Stimulated activated CD4-positive, alpha-beta T cell treated with anti-CD3 and anti-CD28 coated beads, Interleukin-15, amount 100 ng/mL, for 1 hour (primary cell): ENCODE measurements at places on chromosomes 5 and 9.
A peak's percentile ranks its signal among the peaks of the same experiment; 100 is the strongest.

DNA sequence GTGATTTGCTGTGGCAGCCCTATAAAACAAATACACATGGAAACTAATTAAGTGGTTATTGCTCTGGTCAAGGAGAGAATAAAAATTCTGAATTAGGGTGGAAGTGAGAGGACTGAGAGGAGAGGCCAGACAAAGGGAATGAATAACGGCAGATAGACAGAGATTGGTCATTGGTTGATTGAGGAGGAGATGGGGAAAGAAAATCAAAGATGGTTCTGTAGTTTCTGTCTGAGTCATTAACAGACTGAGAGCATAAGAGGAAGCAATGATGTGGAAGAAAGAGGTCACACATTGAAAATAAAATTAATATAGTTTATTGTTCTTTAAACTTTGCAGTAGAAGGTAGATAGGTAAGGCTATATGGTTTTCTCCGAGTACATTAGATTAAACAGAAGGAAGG is 469.8 kb downstream of the ACTL7B start:
- DNase-seq, result no peak

GRCh38 chr9:72753266-72753893 is 199.5 kb downstream of the ALDH1A1 start:
- no peak for DNase-seq

- DNase-seq, result no peak
Observed at GRCh38 chr5:58466939-58467338, 7.1 kb upstream of the PLK2 start.

DNA sequence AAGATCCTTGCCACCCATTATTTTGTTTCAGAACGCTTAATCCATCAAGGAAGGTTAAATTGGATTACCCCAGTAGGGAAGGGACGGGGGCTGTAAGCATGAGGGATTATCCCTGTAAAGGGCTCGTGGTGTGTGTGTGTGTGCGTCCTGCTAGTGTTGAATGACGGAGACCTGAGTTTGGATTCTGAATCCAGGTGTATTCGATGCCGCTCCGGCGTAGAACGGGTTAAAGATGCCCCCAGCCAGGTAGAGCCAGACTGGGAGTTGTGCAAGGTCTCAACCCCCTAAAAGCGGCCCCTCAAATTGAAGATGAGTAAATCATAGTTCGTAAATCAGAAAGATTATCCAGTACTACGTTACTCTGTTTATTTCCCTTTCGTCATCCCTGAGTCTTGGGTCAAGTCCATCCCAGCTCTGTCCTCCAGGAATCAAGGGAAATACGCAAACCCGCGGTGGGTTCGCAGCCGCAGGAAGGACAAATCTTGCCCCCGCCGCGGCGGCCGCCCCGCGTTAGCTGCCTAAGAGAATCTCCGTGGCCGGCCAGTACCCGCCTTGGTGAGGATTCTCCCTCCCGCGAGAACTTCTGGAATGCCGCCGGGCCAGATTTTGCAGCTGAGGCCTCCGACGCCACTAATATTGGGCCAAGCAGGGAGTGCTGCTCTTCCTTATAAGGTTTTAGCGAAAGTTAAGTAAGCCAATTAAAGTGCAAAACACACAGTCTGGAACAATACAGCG is 586 bp upstream of the MTAP start:
- no peak for DNase-seq

DNA sequence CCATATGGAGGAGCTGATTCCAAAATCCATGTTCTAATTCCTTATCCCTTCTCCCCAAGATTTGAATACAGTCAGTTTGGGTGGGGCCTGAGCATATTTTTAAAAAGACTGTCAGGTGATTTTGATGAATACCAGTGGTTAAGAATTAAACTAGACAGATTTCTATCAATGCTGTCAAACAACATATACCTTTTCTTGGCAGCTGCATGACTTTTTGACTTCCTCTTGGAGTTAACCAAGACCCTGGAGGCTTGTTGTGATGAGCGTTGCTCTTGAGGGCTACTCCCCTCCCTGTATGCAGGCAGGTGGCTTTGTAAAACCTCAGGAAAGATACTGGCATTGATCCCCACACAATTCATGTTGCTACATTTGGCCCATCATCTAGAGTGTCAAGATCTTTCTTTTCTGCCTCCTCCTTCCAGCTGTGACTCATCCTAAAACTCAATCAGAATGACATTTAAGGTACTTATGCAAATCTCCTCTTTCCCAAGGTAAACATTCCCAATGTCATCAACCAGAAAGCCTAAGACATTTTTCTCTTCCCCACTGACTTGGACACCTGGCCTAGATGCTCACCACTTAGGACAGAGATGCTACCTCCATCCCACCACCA is 61.7 kb downstream of the PPP2R2B start:
- no peak for DNase-seq

GRCh38 chr5:29150840-29151239 is 2042.6 kb upstream of the CDH6 start:
- no peak for DNase-seq

- no peak for DNase-seq
Observed at GRCh38 chr5:14503017-14503680, 78.4 kb upstream of the OTULINL start.

GRCh38 chr9:16828340-16829281 is 41.9 kb downstream of the BNC2 start:
- no peak for DNase-seq

DNA sequence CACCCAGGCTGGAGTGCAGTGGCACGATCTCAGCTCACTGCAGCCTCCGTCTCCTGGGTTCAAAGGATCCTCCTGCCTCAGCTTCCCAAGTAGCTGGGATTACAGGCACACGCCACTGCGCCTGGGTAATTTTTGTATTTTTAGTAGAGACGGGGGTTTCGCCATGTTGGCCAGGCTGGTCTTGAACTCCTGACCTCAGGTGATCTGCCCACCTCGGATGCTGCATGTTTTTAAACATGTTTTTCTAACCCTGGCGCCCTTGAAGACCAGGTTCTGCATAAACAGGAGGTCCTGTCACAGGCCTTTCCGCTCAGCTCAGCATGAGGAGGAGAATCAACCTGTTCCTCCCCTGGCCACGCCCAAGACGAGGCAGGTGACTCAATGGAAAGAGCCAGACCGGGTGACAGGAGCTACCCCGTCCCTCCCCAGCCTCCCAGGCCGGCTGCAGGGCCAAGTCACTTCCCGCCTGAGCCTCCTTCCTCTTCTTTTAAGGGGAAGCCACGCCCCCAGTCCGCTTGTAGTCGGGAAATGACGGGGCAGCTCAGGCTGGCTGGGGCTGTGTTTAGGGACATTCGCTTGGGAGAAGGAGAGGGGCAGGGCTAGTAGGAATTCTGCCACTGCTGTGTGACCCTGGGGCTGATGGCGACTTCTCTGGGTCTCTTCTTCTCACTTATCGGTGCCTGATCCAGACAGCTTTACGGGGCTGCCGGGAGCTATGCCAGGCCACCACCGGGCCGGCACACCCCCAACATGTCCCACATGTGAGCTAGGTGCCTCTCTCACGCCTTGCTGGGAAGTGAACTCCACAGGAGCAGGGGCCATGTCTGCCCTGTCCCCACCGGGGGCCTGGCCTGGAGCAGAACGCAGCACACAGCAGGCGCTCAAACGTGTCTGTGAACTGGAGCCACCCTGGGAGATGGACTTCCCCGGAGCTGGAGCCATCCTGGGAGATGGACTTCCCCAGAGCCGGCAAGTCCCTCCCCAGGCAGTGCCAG is 6.1 kb downstream of the NOTCH1 start:
- DNase-seq, result peak; percentile 79

- DNase-seq, result no peak
Observed at GRCh38 chr9:129336601-129337331, 158.7 kb upstream of the IER5L start.

- no peak for DNase-seq
Observed at GRCh38 chr5:40842351-40842750, 1.2 kb downstream of the CARD6 start.

- peak; percentile 32 for DNase-seq
Observed at GRCh38 chr9:131394464-131395156, 724 bp downstream of the PRRC2B start.

DNA sequence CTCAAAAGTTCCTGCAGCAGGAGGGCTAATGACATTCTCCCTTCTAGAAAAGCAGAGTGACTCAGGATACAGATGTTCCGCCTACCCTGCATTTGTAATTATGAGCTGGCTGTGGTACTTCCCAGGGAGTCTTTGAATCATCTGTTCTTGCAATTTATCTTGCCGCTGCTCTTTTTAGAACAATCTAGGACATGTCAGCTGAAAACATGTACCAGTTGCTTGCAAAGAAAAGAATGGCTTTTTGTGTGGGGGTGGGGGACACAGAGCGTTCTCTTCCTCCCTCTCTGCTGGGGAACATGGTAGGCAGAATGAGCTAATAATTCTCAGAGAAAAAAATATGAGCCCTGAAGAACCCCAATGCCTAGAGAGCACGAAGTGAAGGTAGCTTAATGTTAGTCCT is 51.7 kb upstream of the TUT7 start:
- DNase-seq, result no peak

DNA sequence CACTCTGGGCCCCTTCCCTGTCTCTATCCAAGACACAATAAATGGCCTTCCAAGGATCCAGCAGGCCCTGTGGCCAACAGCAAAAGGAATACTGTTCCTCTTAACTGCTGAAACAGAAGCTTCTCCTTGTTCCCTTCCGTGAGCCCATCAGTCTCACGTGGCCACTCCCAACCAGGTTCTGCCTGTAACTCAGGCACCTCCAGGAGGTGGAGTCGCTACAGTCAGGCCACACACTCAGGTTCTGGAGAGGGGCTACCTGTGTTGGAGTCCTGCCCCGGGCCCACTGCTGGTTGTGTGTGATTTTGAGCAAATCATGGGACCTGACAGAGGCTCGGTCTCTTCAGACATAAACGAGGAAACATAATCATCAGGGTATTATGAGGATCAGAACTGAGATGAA is 10.3 kb downstream of the FAT2 start:
- DNase-seq, result no peak

- DNase-seq, result no peak
Observed at GRCh38 chr5:51500-51823, 40.5 kb upstream of the PLEKHG4B start.

GRCh38 chr5:51881901-51882300 is 498.7 kb downstream of the ISL1 start:
- no peak for DNase-seq

GRCh38 chr5:132692632-132692967 is 18.8 kb downstream of the IL4 start:
- no peak for DNase-seq
